ENCODE measurements at places on chromosomes 6 and 20.

DNA sequence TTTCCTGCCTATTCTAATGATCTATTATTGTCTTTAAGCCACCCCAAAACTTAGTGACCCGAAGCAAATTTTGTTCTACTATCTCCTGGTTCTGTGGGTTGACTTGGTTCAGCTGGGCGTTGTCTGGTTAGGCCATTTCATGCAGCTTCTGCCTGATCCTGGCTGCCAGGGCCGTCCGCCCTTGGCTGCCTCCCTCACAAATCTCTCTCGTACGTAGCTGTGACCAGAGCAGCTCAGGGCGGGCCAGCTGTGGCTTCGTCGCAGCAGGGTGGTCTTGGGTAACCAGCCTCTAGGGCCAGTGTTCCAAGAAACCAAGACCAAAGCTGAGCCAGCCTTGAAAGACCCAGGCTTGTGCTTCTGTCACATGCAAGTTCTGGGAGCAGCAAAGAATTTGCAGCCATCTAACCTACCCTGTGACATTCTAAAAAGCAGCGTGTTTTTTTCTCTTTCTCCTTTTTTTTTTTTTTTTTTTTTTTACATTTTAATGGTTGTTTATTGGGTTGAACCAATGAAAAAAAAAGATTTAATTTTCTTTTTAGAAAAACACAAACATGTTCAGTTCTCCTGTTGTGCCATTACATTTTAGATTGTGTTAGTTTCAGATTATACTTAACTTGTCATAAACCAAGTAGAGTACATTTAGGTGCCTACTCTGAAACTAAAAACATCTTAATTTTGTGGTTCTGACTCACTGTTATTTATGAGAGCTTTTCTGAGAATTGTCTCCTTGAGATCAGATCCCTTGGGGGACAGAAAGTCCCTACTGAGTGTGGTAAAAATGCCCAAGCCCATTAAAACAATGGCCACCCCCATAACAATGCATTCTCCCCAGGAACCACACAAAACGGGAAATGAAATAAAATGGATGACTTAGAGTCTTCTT, 83.9 kb downstream of the ZDHHC14 start:
- no peak for DNase-seq

GRCh38 chr20:3652221-3652620, 11.0 kb downstream of the GFRA4 start:
- DNase-seq: no peak

DNA sequence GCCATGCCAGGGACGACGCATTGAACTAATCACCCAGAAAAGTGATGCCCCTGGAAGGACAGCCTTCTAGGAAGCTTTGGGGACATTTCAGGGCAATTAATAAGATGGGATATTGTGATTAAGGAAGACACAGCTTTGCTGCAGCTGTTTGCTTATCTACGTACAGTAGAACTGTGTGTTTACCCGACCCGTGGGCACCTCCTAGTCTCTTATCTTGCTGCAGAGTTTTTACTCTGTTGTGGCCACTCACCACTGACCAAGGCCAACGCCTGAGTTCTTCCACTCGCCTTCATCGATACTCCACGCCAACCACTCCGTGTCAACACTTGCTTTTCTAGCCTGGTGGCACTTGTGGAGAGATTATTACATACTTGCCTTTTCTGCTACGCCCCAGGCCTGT, 105.9 kb upstream of the MLN start:
- no peak for DNase-seq

GRCh38 chr20:64222851-64223525, 32.6 kb upstream of the PCMTD2 start:
- no peak for DNase-seq

GRCh38 chr6:127186889-127187288, 68.4 kb downstream of the RSPO3 start:
- no peak for DNase-seq

DNA sequence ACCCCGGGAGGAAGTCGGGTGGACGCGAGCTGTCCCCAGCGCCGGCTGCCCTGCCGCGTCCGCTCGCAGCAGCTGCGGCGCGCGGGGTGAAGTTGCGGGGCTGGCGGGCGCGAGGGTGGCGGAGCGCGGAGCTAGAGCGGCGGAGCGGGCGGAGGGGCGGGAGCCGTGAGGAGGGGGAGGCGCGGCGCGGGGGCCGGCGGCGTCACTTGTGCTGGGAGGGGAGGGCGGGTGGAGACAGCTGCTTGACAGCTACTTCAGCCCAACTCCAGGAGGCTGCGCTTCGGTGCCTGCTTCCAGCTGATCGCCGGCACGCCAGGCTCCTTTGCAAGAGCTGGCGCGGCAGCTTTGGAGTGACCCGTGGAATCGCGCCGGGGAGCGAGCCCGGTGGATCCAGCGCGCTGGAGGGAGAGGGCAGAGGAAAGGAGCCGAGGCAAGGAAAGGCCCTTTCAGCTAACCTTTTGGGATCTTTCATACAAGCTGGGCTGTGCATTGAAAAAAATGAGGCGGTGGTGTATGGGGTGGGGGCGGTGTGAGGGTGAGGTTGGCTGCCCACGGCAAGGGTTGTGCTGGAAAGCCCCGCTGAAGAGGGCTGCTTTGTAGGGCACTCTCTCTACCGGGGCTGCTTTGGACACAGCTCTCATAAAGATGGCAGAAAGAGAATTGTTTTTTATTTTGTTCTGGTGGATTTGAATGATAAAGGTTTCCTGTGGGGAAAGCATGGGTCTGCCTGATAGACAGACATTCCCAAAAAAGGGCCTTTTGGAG, 24.6 kb downstream of the RIPOR2 start:
- no peak for DNase-seq

GRCh38 chr20:22732751-22733150, 148.4 kb upstream of the FOXA2 start:
- no peak for DNase-seq

DNA sequence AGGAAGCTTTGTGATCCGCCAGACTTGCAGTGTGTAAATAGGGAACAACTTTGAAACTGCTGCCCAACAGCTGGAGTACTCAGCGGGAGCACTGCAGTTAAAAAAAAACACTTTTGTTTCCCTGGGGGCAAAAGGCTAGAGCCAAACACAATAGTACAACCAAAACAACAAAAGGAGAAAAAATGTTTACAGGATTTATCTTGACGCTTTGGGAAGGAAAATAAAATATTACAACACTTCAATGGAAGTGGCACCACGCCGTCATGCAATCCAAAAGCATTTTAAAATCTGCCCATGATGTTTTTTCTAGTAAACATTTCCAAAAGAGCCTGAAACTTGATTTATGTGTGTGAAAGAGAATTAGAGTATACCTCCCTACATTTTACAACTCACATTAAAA, 26.0 kb downstream of the PTPRK start:
- DNase-seq: no peak

- DNase-seq: no peak
Observed at GRCh38 chr6:33710296-33711121, 991 bp downstream of the UQCC2 start.

Measured in retinal pigment epithelial cell (primary cell).